Testis (tissue), 5 donors: ENCODE measurements at places on chromosomes 1 and 21. TPM values are rescaled to one million over a fixed set of nuclear protein-coding genes. Genes with fewer than 3 reads are reported as not detected.

The KRTAP12-4 gene
- polyA plus RNA-seq = not detected

The NBPF3 gene
- polyA plus RNA-seq = 49.1 TPM

The CHD5 gene
- 67.5 TPM for polyA plus RNA-seq

The DYNLT5 gene
- 1.6 TPM for polyA plus RNA-seq

The LCE3D gene
- not detected for polyA plus RNA-seq

The RBM11 gene
- 10.2 TPM for polyA plus RNA-seq

The PCBP3 gene
- polyA plus RNA-seq = 38.0 TPM

The SDC3 gene
- 21.2 TPM for polyA plus RNA-seq

The GJC2 gene
- polyA plus RNA-seq = 2.6 TPM

The FNDC5 gene
- polyA plus RNA-seq = 11.3 TPM

The MTR gene
- polyA plus RNA-seq = 23.4 TPM

The OR2T2 gene
- not detected for polyA plus RNA-seq

The TMEM61 gene
- 1.4 TPM for polyA plus RNA-seq

The TLR5 gene
- 5.4 TPM for polyA plus RNA-seq

The ERMAP gene
- polyA plus RNA-seq = 11.7 TPM

The RNF207 gene
- polyA plus RNA-seq = 4.8 TPM

The LYPD8 gene
- 0.91 TPM for polyA plus RNA-seq

The PSMB4 gene
- 179 TPM for polyA plus RNA-seq

The CLSTN1 gene
- 60.4 TPM for polyA plus RNA-seq

The CNIH3 gene
- 8.5 TPM for polyA plus RNA-seq

The USH2A gene
- polyA plus RNA-seq = 1.8 TPM

The DMBX1 gene
- 1.1 TPM for polyA plus RNA-seq

The SPRR2E gene
- 1.4 TPM for polyA plus RNA-seq

The KRTAP19-3 gene
- polyA plus RNA-seq = not detected

The TP73 gene
- 2.2 TPM for polyA plus RNA-seq

The PM20D1 gene
- 1.7 TPM for polyA plus RNA-seq

The MYOM3 gene
- 22.4 TPM for polyA plus RNA-seq

The RYR2 gene
- 5.4 TPM for polyA plus RNA-seq

The OR2L8 gene
- polyA plus RNA-seq = not detected

The MPL gene
- 0.32 TPM for polyA plus RNA-seq

The OR2G3 gene
- polyA plus RNA-seq = not detected

The GJA4 gene
- polyA plus RNA-seq = 10.9 TPM

The PRDM16 gene
- polyA plus RNA-seq = 2.1 TPM

The SYPL2 gene
- 29.7 TPM for polyA plus RNA-seq

The PADI1 gene
- polyA plus RNA-seq = 1.6 TPM

The LCE3E gene
- not detected for polyA plus RNA-seq

The HCRTR1 gene
- polyA plus RNA-seq = not detected

The PLA2G5 gene
- 17.6 TPM for polyA plus RNA-seq

The SMCP gene
- 724 TPM for polyA plus RNA-seq

The FAM163A gene
- polyA plus RNA-seq = 6.6 TPM

The GCSAML gene
- polyA plus RNA-seq = 8.4 TPM

The ZNF593OS gene
- 0.62 TPM for polyA plus RNA-seq

The B3GALT2 gene
- polyA plus RNA-seq = 0.80 TPM

The SEMA6C gene
- 71.6 TPM for polyA plus RNA-seq

The OR2T35 gene
- not detected for polyA plus RNA-seq

The FLG gene
- polyA plus RNA-seq = not detected

The DCDC2B gene
- 2.6 TPM for polyA plus RNA-seq

The TSPEAR gene
- polyA plus RNA-seq = 0.53 TPM

The IGSF5 gene
- polyA plus RNA-seq = 1.6 TPM

The CHI3L2 gene
- 4.3 TPM for polyA plus RNA-seq

The HSF2BP gene
- polyA plus RNA-seq = 46.5 TPM

The EDARADD gene
- polyA plus RNA-seq = 5.8 TPM

The RGS13 gene
- not detected for polyA plus RNA-seq

The SNX7 gene
- 29.7 TPM for polyA plus RNA-seq
